ENCODE measurements at places on chromosomes 7 and 10.

- no peak for DNase-seq
Measured at GRCh38 chr10:4260483-4261124, 475.6 kb upstream of the KLF6 start.

GRCh38 chr10:59711871-59712494, 2.3 kb upstream of the SLC16A9 start:
- DNase-seq: no peak

- no peak for DNase-seq
Measured at GRCh38 chr7:117025891-117026290, 72.6 kb downstream of the ST7 start.

- DNase-seq: no peak
Measured at GRCh38 chr10:112091703-112092102, 91.9 kb downstream of the GPAM start.

GRCh38 chr10:17877121-17877520, 68.0 kb downstream of the MRC1 start:
- no peak for DNase-seq

Measured in HuH-7.5 (cell line).